Lower lobe of right lung (tissue), 2 donors: ENCODE measurements at places on chromosomes 11 and 22. TPM values are rescaled to one million over a fixed set of nuclear protein-coding genes. Genes with fewer than 3 reads are reported as not detected.

GRCh38 chr22:24805790-24806662 is at the start of gene SGSM1:
SGSM1 (plus strand) TSS chr22:24806211; CDS start chr22:24806326, 115 bp downstream.
- peak within 1 kb of the TSS; percentile 69 for H3K4me3 ChIP-seq
- peaks cover 4% of the 10 kb centered on the region for H3K27me3 ChIP-seq
- no peaks in the 10 kb centered on the region for H3K36me3 ChIP-seq
- H3K4me1 ChIP-seq, result peaks cover 14% of the 10 kb centered on the region
- peak; percentile 89 for DNase-seq

DNA sequence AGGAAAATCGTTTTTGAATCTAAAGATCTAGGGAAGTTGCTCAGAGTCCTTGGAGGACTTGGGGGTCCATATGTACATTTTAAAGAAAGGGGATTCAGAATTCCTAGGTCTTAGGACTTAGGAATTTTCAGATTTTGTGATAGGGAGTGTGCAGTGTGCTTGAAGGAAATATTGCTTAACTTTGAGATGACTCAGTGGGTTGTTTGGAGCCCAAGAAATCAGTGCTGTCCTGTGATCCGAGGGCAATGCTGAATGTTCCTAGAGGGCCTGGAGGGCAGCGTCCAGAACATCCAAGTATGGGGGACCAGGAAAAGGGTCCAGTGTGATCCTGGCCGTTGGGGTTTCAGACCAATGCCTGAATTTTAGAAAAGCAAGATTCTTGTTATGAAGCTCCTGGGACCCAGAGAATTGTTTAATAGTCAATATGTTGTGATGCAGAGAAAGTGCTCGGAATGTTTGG is 3.1 kb upstream of the IGF2 start:
- H3K4me3 ChIP-seq, result no peak overlapping the region
- peaks cover 89% of the 10 kb centered on the region for H3K27me3 ChIP-seq
- DNase-seq, result no peak
- no peaks in the 10 kb centered on the region for H3K36me3 ChIP-seq
- H3K4me1 ChIP-seq, result peaks cover 20% of the 10 kb centered on the region

The ST14 gene
- 61.1 TPM for total RNA-seq

The VEGFB gene
- 150 TPM for total RNA-seq

GRCh38 chr11:15217416-15217815 is 102.7 kb downstream of the INSC start:
- no peak overlapping the region for H3K27ac ChIP-seq
- no peaks in the 10 kb centered on the region for H3K36me3 ChIP-seq
- no peaks in the 10 kb centered on the region for H3K4me1 ChIP-seq
- H3K27me3 ChIP-seq, result no peaks in the 10 kb centered on the region
- no peak for DNase-seq

GRCh38 chr22:29394931-29395581 is 6.7 kb upstream of the AP1B1 start:
- no peaks in the 10 kb centered on the region for H3K36me3 ChIP-seq
- H3K27me3 ChIP-seq, result no peaks in the 10 kb centered on the region
- H3K27ac ChIP-seq, result no peak overlapping the region
- DNase-seq, result peak; percentile 65
- no peak overlapping the region for H3K4me3 ChIP-seq

GRCh38 chr11:94519478-94520084 is 7.3 kb downstream of the C11orf97 start:
- H3K27me3 ChIP-seq, result no peaks in the 10 kb centered on the region
- no peaks in the 10 kb centered on the region for H3K36me3 ChIP-seq
- H3K27ac ChIP-seq, result no peak overlapping the region
- no peaks in the 10 kb centered on the region for H3K4me1 ChIP-seq
- no peak overlapping the region for H3K4me3 ChIP-seq
- DNase-seq, result no peak

DNA sequence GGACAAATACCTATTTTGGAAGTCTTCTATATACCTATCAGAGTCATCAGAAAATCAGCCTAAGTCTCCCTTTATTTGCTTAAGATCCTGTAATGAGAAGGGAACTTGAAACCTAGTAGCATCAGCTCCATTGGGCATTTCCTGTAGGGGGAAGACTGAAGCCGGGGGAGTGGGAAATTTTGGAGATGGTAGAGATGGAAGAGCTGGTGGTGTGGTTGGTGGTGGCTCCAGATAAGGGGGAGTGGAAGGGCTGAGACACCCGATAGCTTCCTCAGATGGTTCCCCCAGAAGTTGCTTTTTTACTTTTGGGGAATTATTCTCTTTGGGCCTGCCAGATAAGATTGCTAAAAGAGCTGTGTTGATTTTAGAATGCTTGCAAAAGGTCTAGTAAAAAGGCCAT is 16.4 kb upstream of the EI24 start:
- no peaks in the 10 kb centered on the region for H3K36me3 ChIP-seq
- no peaks in the 10 kb centered on the region for H3K4me1 ChIP-seq
- H3K27ac ChIP-seq, result no peak overlapping the region
- DNase-seq, result no peak

GRCh38 chr11:6889835-6890234 is 2.5 kb downstream of the OR2D2 start:
- H3K36me3 ChIP-seq, result no peaks in the 10 kb centered on the region
- no peak for DNase-seq
- no peak overlapping the region for H3K27ac ChIP-seq
- no peaks in the 10 kb centered on the region for H3K27me3 ChIP-seq
- H3K4me1 ChIP-seq, result no peaks in the 10 kb centered on the region

The DCPS gene
- total RNA-seq, result 14.7 TPM

DNA sequence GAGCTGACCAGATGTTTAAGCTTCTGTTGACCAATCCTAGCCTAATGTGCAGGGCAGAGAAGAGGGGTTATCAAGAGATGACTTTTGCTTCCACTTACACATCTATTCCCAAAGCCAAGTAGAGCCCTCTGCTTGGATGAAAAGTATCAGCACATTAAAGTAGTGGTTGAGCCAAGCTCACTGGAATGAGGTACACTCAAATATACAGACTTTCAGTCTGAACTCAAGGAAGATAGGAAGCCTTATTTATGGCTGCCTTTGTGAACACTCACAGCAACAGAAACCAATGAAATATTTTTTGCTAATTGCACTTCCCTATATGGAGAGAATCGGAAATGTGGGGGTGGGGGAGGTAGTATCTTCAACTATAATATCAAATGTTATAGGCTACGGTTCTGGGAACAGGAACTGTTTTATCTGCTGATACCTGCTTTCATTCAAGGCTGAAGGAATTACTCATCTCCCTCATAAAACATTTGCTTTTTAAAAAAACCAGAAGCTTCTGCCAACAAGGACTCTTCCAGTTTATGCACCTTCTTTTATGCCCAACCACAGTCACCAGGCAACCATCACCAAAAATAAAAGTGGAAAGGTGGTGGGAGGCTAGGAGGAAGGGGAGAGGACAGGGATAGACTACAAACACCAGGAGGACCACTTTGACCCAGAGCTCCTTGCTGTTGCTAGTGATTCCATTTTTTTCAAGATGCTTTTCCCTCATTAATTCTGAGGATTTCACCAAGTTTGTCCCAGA is 91.2 kb downstream of the CLPB start:
- DNase-seq, result no peak
- no peak overlapping the region for H3K4me3 ChIP-seq
- H3K27ac ChIP-seq, result no peak overlapping the region
- H3K36me3 ChIP-seq, result no peaks in the 10 kb centered on the region
